ENCODE measurements at places on chromosomes 2 and 18. TPM values are rescaled to one million over a fixed set of nuclear protein-coding genes. Genes with fewer than 3 reads are reported as not detected.

Gene ASB18
- total RNA-seq: not detected

Gene TNS1
- total RNA-seq: 44.4 TPM

Gene AKAIN1
- total RNA-seq: not detected

Gene SIX3
- total RNA-seq: not detected

Gene FBXO11
- 61.4 TPM for total RNA-seq

Gene TUBB8B
- total RNA-seq: not detected

Gene LRRC30
- total RNA-seq: not detected

Gene KANSL1L
- 21.8 TPM for total RNA-seq

Gene AQP12A
- not detected for total RNA-seq

Gene HOXD3
- not detected for total RNA-seq

Gene PRKCE
- 19.0 TPM for total RNA-seq

Gene SMYD1
- not detected for total RNA-seq

Gene LYPD6B
- total RNA-seq: not detected

Gene RTTN
- total RNA-seq: 19.0 TPM

Gene IL36RN
- not detected for total RNA-seq

Gene THOC1
- 33.9 TPM for total RNA-seq

Gene ZC3H6
- 6.6 TPM for total RNA-seq

Gene CRYBA2
- total RNA-seq: not detected

Gene APLF
- total RNA-seq: 9.4 TPM

Gene NOSTRIN
- total RNA-seq: not detected

Gene EMILIN1
- total RNA-seq: 251 TPM

Gene NEUROD1
- not detected for total RNA-seq

Gene INHA
- 0.26 TPM for total RNA-seq

Gene LYG1
- 0.50 TPM for total RNA-seq

Gene SLC4A3
- total RNA-seq: 1.3 TPM

Gene GAL3ST2
- total RNA-seq: not detected

Gene ANKRD30B
- under 0.01 TPM for total RNA-seq

Gene EDAR
- not detected for total RNA-seq

Gene TMEM37
- total RNA-seq: 2.6 TPM

Gene SERPINB12
- not detected for total RNA-seq

Gene ANKRD53
- 1.3 TPM for total RNA-seq

Gene CGREF1
- total RNA-seq: 10.0 TPM

Gene ASB3
- 32.6 TPM for total RNA-seq

Gene RAB31
- 29.6 TPM for total RNA-seq

Gene ZEB2
- total RNA-seq: 91.0 TPM

Gene PRKAG3
- total RNA-seq: 0.26 TPM

Gene ATP5F1A
- 591 TPM for total RNA-seq

Gene CNDP1
- total RNA-seq: not detected

Gene GPR35
- 1.2 TPM for total RNA-seq

Gene DUSP19
- 5.1 TPM for total RNA-seq

Data from fibroblast of lung (primary cell).